ENCODE measurements at places on chromosomes 16 and 17. TPM values are rescaled to one million over a fixed set of nuclear protein-coding genes. Genes with fewer than 3 reads are reported as not detected.

EXOC3L1 gene
- 5.4 TPM for polyA plus RNA-seq

DNA sequence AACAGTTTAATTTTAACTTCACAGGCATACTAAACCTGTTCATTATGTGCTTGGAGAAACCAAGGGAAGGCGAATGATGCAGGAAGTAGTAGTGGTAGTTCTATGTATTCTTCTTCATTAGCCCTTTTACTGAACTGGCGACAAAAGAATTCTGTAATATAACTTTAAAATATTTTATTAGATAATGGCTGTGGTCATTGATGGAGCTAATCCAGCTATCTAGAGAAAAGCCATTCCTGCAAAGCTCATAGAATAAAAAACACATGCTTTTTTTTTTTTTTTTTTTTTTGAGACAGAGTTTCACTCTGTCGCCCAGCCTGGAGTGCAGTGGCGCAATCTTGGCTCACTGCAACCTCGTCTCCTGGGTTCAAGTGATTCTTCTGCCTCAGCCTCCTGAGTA, 23.5 kb downstream of the TANC2 start:
- no peak for DNase-seq

CNEP1R1 gene
- 10.9 TPM for polyA plus RNA-seq

PROCA1 gene
- polyA plus RNA-seq: 0.60 TPM

CCL8 gene
- 2.5 TPM for polyA plus RNA-seq

DNA sequence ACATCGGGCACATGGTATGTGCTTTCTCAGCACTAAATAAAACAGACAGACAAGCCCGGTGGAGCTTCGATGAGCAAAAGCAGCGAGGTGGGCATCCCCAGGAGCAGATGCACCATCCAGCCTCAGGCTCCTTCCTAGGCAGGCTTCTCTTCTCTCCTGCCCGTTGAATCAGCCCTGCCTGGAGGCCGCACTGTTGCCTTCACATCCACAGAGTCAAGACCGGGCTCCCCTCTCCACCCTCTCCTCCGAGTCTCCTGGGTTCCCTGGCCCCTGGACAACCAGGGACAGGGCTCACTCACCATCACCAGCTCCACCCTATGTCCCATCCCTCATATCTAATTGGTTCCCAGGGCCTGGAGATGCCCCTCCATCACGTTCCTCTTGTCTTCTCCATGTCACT, 79.7 kb upstream of the RCVRN start:
- DNase-seq: no peak

OTOA gene
- polyA plus RNA-seq: 0.60 TPM

DNA sequence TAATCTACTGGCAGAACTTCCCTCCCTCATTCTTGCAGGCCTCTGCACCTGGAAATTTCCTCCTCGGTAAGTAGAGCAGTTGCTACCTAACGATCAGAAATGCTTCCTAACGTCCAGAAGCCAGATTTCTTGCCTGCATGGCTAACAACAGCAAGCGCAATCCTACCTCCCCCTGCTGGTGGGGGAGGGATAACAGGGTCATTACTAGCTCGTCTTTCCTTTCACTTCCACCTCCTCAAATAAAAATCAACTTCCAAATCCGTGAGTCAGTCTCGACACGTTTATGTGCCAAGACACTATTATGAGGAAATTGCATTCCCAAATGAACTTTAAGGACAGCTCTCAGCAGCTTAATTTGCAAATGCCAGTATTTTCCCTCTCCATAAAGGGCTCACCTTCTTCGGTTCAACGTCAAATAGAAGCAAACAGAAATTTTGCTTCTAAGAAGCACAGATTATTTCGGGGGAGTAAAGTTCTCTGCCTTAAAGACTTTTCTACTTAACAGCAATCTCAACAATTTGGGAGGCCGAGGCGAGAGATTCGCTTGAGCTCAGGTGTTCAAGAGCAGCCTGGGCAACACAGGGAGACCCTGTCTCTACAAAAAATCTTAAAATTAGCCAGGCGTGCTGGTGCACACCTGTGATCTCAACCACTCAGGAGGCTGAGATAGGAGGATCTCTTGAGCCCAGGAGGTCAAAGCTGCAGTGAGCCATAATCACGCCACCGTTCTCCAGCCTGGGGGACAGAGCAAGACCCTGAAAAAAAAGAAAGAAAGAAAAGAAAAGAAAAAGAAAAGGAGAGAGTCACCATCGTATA, 188.6 kb upstream of the PSMD7 start:
- DNase-seq: no peak

YBX2 gene
- polyA plus RNA-seq: 20.1 TPM

DNA sequence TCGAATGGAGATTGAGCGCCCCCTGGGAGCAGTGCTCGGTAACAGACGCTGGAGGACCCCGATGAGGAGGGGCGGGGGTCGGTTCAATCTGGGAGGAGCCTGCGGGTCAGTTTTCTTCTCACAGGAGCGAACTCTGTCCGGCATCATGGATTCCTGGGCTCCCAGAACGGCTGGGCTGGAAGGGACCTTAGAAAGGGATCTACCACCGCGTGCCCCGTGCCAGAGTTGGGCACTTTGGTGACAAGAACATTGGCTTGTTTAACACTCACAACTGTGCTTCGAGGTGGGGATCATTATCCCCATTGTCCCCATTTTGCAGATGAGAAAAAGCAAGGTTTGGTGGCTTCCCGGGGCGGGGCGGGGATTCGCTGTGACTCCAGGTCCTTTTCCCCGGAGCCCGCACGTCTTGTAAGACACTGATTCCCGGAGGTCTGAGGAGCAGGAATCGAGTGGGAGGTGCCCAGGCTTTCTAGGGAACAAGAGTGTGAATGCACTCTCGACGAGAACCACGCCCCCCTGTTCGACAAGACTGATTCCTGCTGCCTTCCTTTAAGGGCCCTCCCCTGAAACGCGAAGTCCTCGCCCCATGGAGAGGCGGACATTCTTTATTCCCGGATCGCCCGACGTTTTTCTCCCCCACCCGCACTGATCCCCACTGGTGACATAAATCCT, 1.5 kb upstream of the FBXL19 start:
- peak; percentile 95 for DNase-seq

SLC5A11 gene
- polyA plus RNA-seq: not detected

GRCh38 chr17:77449908-77450741, 309.4 kb downstream of the SEC14L1 start:
- peak; percentile 91 for DNase-seq

DNA sequence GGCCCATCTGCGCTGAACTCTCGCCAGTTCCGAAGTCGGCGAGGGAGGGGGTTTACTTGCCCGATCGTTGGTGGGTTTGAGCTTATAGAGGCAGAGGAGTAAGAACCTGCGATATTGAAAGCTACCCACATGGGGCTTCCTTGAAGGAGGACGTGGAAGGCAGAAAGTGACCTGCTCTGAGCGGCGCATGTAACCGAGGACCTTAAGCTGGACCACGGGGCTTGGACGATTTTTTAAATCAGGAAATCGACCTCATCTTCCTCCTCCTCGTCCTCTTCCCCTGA, 2.0 kb downstream of the PRAC2 start:
- peak; percentile 41 for DNase-seq

- DNase-seq: peak; percentile 90
Observed at GRCh38 chr17:40316571-40317344, 7.8 kb downstream of the RARA start.

GRCh38 chr16:69754143-69754468, 620 bp downstream of the NOB1 start:
- no peak for DNase-seq
